ENCODE measurements at places on chromosomes 2 and 18. TPM values are rescaled to one million over a fixed set of nuclear protein-coding genes. Genes with fewer than 3 reads are reported as not detected.

- no peaks in the 10 kb centered on the region for H3K36me3 ChIP-seq
- no peaks in the 10 kb centered on the region for H3K27me3 ChIP-seq
- DNase-seq = no peak
- H3K4me1 ChIP-seq = no peaks in the 10 kb centered on the region
Measured at GRCh38 chr2:97673182-97673914, 3.8 kb downstream of the C2orf92 start.

- H3K27ac ChIP-seq = no peak overlapping the region
- no peaks in the 10 kb centered on the region for H3K4me1 ChIP-seq
- DNase-seq = no peak
- H3K4me3 ChIP-seq = no peak overlapping the region
Measured at GRCh38 chr2:233326500-233326899, 18.9 kb downstream of the SAG start.

GRCh38 chr2:231397928-231398294, 2.4 kb downstream of the B3GNT7 start:
- peaks cover 5% of the 10 kb centered on the region for H3K4me1 ChIP-seq
- no peak overlapping the region for H3K27ac ChIP-seq

- H3K4me1 ChIP-seq = no peaks in the 10 kb centered on the region
- H3K27ac ChIP-seq = no peak overlapping the region
- H3K27me3 ChIP-seq = no peaks in the 10 kb centered on the region
- H3K36me3 ChIP-seq = no peaks in the 10 kb centered on the region
- DNase-seq = no peak
- no peak overlapping the region for H3K4me3 ChIP-seq
Measured at GRCh38 chr2:123434546-123435395, 590.3 kb upstream of the CNTNAP5 start.

- no peak overlapping the region for H3K4me3 ChIP-seq
- no peak overlapping the region for H3K27ac ChIP-seq
- H3K36me3 ChIP-seq = peaks cover 14% of the 10 kb centered on the region
- no peaks in the 10 kb centered on the region for H3K4me1 ChIP-seq
Measured at GRCh38 chr2:29196792-29197788, 81.9 kb downstream of the CLIP4 start.

STARD6 gene
- total RNA-seq = not detected

All from psoas muscle (tissue), 8 donors.